Fibroblast of the aortic adventitia (primary cell): ENCODE measurements at places on chromosomes 6 and 20. TPM values are rescaled to one million over a fixed set of nuclear protein-coding genes. Genes with fewer than 3 reads are reported as not detected.

The KIAA1755 gene
- 4.9 and 10.8 TPM in 2 replicates for total RNA-seq

The TCP11 gene
- 0.36 TPM in 1 of 2 replicates, not detected in the other for total RNA-seq

The ABHD16B gene
- total RNA-seq: not detected in 2 replicates

- DNase-seq: no peak
Measured at GRCh38 chr6:83948851-83949250, 84.7 kb upstream of the MRAP2 start.

- DNase-seq: no peak
Measured at GRCh38 chr6:73508776-73509175, 12.1 kb downstream of the EEF1A1 start.

DNA sequence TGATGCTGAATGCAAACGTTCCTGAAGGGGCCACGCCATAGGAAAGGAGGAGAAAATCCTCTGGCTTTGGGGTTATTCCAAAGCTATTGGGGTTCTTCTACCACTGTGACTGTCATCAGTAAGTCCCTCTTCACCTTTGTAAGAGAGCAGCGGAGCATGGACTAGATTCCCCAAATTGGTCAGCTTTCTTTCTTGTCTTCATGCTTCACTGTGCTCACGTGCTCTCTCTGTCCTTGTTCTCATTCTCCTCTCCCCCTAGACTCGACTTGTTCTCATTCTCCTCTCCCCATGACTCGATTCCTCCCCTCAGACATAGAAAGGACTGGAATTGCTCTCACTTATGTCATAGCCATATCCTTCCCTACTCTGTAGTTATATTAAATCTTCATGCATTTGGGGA, 54.8 kb upstream of the ADGRG6 start:
- no peak for DNase-seq

- no peak for DNase-seq
Measured at GRCh38 chr6:41524634-41525011, 21.6 kb upstream of the FOXP4 start.

- peak; percentile 62 for DNase-seq
Measured at GRCh38 chr6:87660226-87660911, 41.7 kb downstream of the AKIRIN2 start.

DNA sequence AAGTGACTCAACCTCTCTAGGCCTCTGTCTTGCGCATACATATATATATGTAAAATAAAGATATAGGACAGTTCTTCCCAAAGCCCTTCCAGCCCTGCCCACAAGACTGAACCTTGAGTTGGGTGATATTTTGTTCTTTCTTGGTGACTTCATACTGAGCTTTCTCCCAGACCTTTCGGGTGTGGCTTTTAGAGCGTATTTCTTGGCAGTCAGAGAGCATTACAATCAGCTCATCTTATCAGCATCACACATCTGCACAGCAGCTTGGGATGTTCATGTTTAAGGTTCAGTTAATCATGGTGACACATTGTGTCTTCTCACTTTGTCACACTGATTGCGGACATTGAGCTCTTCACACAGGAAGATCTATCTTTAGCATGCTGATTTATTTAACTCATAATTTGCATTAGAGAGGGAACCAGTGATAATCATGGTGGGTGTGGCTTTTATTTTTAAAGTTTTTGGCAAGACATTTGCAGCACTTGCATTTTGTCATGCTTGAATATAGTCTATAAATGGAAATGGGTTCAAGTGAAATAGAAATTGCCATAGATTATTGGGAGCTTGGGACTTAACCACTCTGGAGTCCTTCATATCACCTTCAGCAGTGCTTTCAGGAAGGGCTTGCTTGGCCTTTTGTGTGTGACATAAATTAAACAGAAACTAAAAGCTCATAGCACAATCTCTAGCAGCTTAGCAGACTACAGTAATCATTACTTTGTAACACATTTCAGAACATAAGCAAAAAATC, 8.3 kb downstream of the KIF3B start:
- peak; percentile 67 for DNase-seq

DNA sequence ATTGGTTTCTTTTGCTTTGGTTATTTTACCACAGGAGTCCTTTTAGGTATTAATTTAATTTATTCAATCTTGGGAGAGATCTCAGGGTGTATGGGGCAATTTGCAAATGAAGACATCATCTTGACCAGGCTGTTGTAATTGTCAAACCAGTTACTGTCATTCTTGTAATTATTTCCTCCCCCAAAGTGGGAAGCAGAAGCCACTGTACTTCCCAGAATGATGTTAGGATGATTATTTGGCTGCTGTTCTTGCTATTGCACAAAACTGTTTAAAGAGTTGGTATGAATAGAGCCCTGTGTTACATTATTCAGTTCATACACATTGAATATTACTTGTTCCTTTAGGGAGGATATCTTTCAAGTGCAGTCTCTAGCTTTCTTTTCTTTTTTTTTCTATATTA, 1.7 kb downstream of the TAAR6 start:
- DNase-seq: no peak

GRCh38 chr20:56465997-56466396, 2.4 kb upstream of the RTF2 start:
- DNase-seq: no peak

DNA sequence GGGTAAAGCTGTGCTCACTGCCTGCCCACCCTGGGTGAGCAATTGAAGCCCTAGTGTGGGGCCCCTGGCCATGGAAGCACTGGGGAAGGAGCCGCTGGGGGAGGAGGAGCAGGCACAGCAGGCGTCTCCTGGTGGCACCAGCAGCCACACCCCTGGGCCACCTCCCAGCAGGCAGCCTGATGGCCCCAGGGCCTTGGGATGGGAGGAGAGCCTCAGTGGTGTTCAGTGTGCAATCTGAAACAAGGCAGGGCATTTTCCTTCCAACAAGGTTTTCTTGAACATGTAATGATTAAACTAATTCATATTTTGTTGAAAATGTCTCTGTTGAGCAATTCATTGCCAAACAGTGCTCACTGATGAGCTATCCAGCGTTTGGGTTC, 151.0 kb downstream of the ZDHHC14 start:
- DNase-seq: no peak

DNA sequence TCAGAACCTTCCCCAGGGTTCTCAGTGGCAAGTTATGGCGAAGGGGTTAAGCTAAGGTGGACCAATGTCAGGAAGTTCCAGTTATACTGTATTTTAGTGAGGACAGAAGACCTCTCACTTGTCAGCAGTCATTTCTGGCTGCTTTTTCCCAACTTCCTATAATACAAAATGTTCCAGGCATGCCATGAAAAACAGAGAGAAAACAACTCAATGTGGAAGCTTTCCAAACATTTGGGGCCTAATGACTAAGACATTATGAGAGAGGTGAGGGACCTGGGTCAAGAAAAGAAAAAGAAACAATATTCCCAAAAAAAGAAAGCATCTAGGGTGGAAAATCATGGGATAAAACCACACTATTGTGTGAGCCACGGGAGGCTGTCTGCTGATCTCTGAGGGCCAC, 99.9 kb upstream of the MAP3K4 start:
- no peak for DNase-seq

DNA sequence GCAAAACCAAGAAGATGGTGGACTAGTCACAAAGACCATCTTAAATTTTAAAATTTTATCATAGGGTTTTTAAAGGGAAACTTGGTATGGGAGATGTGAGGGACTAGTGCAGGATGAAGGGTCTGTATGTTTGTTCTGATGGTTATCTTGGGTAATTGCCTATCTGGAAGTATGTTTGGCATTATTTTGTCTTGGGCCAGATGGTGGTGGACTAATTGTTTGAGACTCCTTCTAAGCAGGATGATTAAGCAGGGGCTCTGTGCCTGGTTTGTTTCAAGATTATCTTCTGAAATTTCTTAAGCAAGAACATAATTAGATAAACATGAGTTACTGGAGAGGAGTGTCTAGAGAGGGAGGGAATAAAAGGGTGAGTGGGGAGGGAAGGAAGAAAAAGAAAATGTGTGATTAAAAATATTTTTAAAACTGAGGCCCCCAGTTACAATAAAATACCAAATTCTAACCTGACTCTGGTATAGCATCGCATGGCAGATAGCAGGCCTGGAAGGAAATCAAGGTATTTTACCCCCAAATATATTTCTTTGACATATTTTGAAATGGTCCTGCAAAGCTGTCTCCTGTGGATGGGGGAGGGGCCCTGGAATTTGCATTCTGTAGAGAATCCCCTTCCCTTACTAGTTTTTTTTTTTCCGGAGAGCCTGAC, 49.9 kb upstream of the FAM184A start:
- DNase-seq: peak; percentile 84

- no peak for DNase-seq
Measured at GRCh38 chr6:25441663-25442270, 162.6 kb downstream of the CARMIL1 start.

DNA sequence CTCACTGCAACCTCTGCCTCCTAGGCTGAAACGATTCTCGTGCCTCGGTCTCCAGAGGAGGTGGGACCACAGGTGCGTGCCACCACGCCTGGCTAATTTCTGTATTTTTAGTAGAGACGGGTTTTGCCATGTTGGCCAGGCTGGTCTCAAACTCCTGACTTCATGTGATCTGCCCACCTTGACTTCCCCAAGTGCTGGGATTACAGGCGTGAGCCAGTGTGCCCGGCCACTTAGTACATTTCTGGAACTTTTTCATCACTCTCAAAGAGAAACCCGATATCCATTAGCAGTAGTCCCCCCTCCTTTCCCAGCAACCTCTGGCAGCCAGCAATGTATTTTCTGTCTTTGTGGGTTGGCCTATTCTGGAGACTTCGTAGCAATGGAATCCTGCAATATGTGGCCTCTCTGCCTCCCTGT, 109.8 kb downstream of the JARID2 start:
- no peak for DNase-seq

DNA sequence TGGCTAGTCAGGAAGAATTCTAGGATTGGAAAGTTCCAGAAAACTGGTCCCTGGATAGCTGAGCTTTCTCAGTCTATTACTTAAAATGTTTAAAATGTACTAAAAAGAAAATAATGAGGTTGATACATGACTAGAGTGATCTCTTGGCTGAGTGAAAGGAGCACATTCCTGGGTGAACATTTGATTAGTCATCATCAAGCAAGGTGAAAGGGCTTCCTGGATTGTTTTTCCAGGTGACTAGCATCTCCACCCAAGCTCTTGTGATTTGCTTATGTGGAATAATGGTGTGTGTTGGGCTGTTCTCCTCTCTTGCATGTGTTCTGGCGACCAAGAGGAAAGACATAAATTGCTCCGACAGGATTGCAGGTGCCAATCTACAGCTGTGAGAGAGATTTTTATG, 42.9 kb downstream of the PKIB start:
- peak; percentile 43 for DNase-seq

DNA sequence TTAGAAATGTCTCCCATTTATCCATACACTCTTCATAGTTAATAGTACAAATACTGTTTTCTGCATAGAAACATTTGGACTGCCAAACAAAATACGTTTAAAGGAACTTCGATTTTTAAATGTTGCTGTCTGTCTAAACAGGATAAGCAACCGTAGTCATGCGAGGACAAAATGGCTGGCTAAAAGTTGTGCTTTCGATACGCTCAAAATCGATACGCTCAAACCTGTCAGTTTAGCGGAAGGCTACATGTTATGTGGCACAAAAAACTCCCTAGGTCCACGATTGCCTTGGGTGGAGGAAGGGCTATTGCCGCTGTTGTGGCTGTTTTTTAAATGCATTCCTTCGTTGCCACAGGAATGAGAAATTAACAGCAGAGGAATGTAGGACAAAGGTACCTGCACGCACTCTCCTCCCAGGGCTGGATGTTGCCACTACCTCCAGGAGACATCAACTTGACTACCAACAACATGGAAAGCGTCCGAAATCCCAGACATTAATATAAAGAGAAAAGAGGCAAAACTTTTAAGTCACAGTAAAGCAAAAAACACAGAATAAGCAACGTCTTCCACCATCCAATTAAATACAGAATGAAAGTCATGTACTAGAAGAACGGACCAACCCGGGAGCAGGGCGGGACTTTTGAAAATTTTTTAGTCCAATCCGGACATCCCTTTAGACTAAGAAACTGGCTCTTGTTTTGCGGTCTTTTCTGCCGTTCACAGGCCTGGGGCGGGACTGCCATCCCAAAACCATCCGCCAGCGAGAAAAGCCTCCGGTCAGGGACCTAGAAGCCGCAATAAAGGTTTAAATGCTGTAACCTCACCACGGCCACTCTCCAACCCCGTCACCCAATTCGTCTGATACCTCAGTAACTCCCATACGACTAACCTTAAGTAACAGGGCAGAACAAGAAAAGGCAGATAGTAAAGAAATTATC, 32.2 kb upstream of the HFE start:
- peak; percentile 98 for DNase-seq
